ENCODE measurements at places on chromosomes 5 and 9. TPM values are rescaled to one million over a fixed set of nuclear protein-coding genes. Genes with fewer than 3 reads are reported as not detected.

GRCh38 chr5:41878643-41879478 is 8.6 kb upstream of the OXCT1 start:
- DNase-seq: no peak

Gene EXOC3
- total RNA-seq: 55.4 TPM

Gene HMGXB3
- total RNA-seq: 52.6 TPM

GRCh38 chr9:99851500-99851822 is 29.8 kb downstream of the NR4A3 start:
- DNase-seq: no peak

GRCh38 chr5:139839232-139839815 is 43.7 kb downstream of the PSD2 start:
- DNase-seq: no peak
